Stimulated activated CD4-positive, alpha-beta T cell treated with anti-CD3 and anti-CD28 coated beads, Interleukin-1b, Interleukin-23, amount 100 ng/mL, for 1 hour (primary cell): ENCODE measurements at places on chromosomes 7 and 10.

- no peak for DNase-seq
Observed at GRCh38 chr7:54439391-54439790, 102.8 kb upstream of the VSTM2A start.

DNA sequence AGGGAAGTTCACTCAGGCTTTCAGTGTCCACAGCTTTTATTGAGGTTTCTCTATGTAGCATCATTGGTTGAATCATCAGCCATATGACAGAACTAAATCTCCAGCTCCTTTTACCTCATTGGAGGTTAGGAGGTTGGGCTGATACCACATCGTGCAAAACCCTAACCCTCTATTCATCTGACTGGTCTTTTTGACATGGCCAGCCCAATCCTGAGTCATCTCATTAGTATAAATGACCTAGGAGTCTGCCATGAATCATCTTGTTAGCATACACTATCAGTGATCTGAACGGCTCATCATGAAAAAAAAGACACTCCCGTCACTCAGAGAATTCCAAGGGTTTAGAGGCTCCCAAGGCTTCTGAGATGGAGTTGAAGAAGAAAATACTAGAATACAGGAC is 669.8 kb upstream of the POT1 start:
- DNase-seq, result no peak

DNA sequence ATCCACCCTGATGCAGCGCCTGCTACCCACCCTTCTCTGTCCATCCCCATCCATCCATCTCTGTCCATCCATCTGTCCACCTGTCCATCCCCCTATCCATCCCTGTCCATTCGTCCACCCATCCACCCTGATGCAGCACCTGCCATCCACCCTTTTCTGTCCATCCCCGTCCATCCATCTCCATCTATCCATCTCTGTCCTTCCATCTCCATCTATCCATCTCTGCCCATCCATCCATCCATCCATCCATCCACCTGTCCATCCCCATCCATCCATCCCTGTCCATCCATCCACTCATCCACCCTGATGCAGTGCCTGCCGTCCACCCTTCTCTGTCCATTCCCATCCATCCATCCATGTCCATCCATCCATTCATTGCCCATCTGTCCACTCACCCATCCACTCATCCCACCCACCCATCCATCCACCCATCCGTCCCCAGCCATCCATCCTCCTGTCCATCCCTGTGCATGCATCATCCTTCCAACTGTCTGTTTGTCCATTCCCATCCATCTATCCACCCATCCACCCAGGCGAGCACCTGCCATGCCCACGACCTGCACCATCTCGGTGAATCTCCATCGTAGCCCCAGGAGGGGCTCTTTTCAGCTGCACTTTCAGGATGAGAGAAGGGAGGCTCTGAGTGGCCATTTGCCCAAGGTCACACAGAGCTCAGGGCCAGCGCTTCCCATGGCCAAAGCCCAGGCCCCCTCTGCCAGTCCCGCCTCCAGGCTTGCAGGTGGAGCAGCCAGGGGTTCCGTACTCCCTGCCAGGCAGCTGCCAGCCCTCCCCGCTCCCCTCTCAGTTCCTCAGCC is 137.4 kb downstream of the LHPP start:
- no peak for DNase-seq

DNA sequence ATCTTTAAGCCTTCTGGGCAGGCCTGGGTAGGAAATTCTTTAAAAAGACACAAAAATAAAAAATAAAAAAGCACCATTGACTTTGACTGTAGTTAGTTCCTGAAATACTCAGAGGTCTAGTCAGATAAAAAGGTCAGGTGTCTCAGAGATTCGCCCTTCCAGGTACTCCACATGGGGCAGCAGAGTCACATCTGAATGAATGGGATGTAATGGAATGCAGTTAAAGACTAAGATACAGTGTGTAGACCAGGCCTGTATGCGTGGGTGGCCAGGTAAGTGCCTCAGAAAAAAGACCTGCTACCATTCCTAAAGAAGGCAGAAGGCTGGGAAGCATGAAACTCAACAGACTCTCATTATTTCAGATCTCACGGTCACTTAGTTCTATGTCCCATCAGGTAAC is 68.6 kb upstream of the SEM1 start:
- DNase-seq, result no peak

- no peak for DNase-seq
Observed at GRCh38 chr10:104330168-104331110, 7.8 kb downstream of the ITPRIP start.

DNA sequence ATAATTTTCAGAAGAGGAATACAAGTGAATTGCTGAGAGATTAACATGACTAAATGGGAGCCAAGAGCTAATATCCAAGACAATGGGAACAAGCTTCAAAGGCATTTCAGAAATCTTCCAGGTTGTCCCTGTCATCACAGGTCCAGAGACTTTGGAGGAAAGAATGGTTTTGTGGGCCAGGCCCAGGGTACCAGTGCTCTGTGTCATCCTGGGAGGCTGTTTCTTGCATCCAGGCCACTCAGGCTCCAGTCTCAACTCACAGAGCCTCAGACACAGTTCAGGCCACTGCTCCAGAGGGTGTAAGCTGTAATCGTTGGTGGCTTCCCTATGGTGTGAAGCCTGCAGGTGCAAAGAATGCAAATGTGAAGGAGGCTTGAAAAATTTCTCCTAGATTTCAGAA is 170.4 kb upstream of the NRG3 start:
- no peak for DNase-seq

DNA sequence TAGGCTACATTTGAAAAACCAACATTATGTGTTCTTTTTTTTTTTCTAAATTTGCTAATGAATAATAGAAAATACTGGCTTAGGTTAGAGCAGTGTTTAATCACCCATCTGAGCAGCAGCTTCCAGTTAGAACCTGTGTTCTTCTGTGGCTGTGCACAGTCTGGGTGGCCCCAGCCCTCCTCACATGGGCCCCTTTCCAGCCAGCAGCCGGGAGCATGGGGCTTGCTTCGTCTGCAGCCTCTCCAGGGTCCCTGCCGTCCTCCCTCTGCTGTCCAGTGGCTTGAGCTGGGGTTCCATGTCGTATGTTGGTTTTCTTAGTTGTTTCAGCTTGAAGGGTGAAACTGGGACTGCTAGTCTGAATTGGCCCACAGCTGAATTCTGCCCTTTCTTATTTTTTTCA is 37.3 kb downstream of the BNIP3 start:
- DNase-seq, result no peak

- DNase-seq, result no peak
Observed at GRCh38 chr7:153934629-153935028, 117.6 kb upstream of the DPP6 start.

GRCh38 chr7:88437132-88437531 is 130.4 kb upstream of the STEAP4 start:
- no peak for DNase-seq

- no peak for DNase-seq
Observed at GRCh38 chr10:123706236-123706635, 40.1 kb downstream of the GPR26 start.

DNA sequence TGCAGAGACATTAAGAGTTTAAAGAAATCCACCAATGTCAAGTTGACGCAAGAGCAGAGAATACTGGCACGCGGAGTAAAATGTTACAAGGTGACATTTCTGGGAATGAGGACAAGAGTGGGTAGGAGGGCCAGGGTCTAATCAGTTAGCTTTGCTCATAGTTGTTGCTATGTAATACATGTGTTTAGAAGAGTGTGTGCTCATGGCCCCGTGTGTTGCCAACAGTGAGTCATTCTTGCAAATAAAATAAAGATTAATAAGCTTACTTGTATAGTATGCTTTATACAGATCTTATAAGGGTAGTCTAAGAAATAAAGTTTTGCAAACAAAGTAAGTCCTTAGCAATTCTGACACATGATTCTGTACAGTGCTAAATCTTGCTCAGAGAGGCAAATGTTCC is 64.5 kb downstream of the DNMBP start:
- DNase-seq, result no peak

- DNase-seq, result no peak
Observed at GRCh38 chr7:37531225-37531624, 82.6 kb upstream of the ELMO1 start.

DNA sequence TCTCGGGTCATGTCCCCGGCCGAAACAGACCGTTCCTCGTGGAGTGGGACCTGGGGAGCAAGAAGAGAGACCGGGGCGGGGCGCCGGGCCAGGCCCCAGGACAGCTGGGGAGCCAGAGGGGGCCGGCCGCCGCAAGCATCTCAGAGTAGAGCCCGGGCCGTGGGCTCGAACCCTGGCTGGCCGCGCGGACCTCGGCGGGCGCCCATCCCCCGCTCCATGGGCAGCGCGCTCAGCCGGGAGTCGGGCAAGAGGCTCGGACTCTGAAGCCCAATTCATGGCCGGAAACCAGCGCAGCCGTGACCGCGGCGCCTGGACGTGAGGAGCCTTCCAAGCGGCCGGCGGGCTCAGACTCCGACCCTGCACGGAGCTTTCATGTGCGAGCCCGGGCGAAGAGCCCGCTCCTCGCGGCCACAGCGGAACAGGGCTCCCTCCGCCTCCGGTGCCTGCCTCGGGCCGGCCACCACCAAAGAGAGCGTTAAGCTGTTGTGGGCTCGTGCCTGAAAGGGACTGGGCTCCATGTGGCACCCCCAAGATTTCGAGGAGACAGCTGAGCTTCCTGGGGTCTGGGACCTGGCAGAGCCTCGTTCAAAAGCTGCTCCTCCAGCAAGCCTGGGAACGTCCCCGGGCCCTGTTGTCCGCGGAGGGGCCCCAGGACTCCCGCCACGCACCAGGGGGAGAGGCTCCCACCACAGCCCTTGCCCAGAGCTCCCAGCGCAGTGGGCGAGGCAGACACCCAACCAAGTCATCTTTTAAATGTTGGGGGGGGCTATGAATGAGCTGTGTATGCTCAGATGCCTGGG is 757 bp upstream of the GRID1 start:
- no peak for DNase-seq

- no peak for DNase-seq
Observed at GRCh38 chr7:125119559-125120115, 190.0 kb upstream of the POT1 start.

GRCh38 chr7:112358513-112358912 is 91.7 kb upstream of the IFRD1 start:
- no peak for DNase-seq

DNA sequence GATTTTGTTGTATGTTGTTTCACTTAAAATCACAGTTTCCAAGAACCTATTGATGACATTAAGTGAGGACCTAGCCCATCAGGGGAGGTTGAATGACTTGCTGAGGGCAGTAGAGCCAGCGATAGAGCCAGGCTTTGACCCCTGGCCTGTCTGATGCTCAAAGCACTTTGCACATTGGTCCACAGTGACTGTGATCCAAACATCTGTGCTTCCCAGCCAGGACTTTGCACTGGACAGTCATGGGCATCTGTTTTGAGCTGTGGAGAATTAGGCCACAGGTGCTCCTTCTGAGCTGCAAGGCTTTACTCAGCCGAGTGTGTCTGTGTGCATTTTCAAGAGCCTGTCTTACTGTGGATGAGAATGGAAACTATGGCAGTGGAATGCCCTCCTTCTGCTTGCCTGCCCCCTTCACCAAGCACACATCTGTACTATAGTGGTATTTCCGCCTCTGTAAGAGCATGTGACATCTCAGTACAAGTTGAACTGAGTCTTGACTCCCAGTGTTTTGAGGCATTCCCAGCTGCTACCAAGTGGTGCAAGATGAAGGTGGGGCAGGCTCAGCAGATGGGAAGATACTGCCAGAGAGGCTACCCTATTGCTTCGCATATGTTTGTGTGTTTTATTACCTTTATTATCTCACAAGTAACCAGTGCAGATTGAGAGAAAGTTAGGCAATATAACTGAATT is 72.7 kb upstream of the AOAH start:
- DNase-seq, result no peak

DNA sequence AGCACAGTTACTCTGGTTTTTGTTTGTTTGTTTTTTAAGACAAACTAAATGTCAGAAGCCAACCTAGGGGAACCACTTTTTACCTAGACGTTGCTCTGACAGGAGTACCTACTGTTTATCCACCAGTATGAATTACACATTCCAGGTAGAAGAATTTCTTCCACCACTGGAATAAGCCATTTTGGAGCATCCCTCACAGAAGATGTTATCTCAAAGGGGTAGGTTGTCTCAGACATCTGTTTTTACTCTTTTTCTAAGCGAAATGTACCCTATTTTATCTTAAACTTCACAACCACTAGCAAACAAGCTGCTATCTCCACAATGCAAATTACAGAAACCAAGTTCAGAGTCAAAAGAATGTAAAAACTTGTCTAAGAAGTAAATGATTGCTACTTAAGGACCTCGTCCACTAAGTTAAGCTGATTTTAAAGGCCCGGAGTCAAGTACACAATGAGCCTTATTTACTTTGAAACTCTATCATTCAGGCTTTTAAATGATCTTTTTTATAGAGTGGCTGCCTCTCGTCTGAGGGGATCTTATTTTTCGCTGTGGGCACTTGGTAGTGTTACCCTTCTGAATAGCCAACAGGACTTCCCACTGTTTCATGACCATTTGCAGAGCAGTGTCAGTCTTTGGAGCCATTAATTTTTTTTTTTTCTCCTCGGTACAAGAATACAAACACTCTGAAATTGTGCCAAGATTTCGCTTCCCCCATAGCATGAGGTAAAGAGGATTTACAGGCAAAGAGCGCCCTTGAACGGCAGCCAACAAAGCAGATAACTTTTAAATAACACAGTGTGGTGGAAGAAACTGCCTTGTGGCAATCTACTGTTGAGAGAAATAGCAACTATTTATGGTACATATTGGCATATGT is 15.7 kb upstream of the ARMC3 start:
- DNase-seq, result no peak
